ENCODE measurements at places on chromosomes 7 and 10. TPM values are rescaled to one million over a fixed set of nuclear protein-coding genes. Genes with fewer than 3 reads are reported as not detected.

Gene ZNF853
- 3.4 TPM for polyA plus RNA-seq

Gene TRIM50
- polyA plus RNA-seq, result 14.0 TPM

Gene GRM3
- not detected for polyA plus RNA-seq

Gene MCM10
- polyA plus RNA-seq, result not detected

Gene TWIST1
- polyA plus RNA-seq, result 1.7 TPM

Gene METTL27
- 12.9 TPM for polyA plus RNA-seq

Gene CDHR3
- 3.6 TPM for polyA plus RNA-seq

Gene EPHA1
- 6.9 TPM for polyA plus RNA-seq

GRCh38 chr10:49133706-49134248 is at the start of gene FAM170B:
FAM170B (minus strand) TSS chr10:49134021; CDS start chr10:49133918, 103 bp downstream.
- no peak for DNase-seq

GRCh38 chr7:143460271-143460979 is 17.2 kb downstream of the TAS2R60 start:
- no peak for DNase-seq

DNA sequence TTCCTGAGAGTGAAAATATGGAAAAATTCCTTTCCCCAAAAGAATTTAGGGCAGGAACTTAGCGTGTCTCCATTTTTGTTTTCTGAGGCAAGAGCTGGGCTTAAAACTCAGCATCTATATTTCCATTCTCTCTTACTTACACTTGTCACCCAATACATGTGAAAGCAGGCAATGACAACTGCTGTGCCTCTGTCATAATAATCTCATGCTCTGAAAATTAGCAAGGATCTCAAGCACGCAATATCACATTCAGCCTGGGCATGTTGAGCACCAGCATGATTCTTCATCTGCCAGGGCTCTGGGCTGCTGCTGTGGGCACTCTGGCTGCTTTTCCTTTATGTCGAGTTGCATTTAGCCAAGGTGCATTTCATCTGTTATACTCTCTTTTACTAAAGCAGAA is 255.5 kb downstream of the SNX10 start:
- DNase-seq, result no peak

GRCh38 chr10:60304829-60305379 is 84.8 kb downstream of the ANK3 start:
- DNase-seq, result no peak

- no peak for DNase-seq
Measured at GRCh38 chr10:82409671-82410070, 534.7 kb downstream of the NRG3 start.

DNA sequence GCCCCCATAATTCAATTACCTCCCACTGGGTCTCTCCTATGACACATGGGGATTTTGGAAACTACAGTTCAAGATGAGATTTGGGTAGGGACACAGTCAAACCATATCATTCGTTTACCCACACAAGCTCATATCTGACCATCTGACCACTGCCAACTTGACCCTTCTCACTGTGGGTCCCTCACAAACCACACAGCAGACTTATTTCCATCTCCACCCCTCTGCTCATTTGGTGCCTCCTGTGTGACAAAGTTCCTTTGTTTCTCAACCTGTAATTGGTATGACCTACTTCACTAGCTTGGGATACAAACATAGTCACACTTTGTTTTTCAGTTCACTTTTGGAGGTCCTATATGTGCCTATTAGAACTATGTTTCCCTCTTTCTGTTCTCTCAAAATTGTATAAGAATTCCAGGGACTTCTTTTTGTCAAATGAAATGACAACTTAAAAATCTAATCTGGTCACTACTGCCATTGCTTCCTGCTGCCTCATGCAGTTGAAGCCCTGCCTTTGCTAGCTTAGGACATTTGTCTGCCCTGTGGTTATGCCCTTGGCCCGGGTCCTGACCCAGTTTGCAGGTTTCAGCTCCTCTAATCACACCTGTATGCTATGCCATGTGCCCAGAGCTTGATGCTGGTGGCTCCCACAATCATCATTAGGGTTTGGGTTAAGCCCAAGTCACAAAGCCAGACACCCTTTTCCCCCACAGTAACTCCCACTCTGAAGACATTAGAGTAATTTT is 69.9 kb downstream of the PPP1R3C start:
- no peak for DNase-seq

- no peak for DNase-seq
Measured at GRCh38 chr7:29798422-29798821, 7.9 kb upstream of the WIPF3 start.

GRCh38 chr10:104309980-104310978 is 28.0 kb downstream of the ITPRIP start:
- DNase-seq, result peak; percentile 86

DNA sequence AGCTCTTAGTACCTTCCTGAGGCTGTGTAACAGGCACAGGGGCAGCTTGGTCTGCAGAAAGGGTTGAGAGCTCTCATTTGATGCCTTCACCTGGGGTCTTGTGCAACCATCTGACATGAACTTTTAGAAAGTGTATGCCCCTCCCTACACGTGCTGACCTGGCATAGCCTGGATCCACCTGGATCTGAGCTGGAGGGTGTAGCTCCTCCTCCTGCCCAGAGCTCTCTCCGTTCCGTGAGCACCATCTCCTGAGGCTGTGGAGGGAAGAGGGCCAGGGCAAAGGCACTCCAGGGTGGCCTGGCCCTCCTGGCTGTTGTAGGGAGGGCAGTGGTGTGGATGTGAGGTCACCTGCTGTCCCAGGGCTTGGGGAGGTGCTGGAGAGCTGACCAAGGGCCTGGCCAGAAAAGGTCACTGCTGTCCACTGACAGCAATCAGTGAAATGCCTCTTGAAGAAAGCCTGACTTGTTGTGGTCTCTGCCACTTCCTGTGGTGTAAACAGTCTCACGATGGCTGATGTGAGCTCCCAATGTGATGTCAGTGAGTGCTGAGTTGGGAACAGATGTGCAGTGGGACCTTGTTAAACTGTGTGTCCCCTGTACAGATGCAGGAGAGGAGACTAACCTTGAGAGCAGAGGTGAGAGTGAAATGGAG is 23.0 kb downstream of the AMZ1 start:
- DNase-seq, result no peak

DNA sequence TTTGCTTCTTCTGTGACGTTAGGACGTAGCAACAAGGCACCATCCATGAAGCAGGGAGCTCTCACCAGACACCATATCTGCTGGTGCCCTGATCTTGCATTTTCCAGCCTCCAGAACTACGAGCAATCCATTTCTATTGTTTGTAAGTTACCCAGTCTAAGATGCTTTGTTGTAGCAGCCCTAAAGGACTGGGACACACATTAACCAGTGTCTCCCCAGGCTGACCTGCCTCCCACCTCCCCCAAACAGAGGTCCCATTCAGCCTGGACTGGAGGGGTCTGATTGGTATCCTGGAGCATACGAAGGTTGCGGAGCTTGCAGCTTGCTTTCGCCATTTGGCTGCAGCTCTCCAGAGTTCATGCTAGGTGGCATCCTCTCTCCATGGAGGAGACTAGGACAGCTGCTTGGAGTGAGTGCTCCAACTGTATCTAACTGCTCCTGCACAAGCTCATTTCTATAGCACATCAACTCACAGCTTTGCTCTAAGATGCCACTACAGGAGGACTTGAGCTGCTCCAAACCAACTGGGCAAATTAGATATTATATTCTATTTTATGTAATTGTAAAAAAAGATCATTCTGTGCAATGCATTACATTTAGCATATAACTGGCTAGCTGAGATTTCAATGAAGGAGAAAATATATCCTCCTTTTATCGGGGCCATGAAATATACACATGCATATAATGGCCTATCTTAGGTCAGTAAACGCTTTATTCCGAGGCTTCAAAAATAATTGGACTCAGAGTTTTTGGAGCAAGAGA is 8.0 kb upstream of the GRK5 start:
- peak; percentile 90 for DNase-seq

- no peak for DNase-seq
Measured at GRCh38 chr7:1076184-1077072, 11.5 kb upstream of the GPER1 start.

- DNase-seq, result no peak
Measured at GRCh38 chr10:71256661-71257318, 44.4 kb downstream of the UNC5B start.

GRCh38 chr7:25574828-25575227 is 346.5 kb upstream of the NPVF start:
- DNase-seq, result no peak

- no peak for DNase-seq
Measured at GRCh38 chr10:112507988-112508387, 61.0 kb downstream of the VTI1A start.

- no peak for DNase-seq
Measured at GRCh38 chr7:146542101-146542500, 425.5 kb downstream of the CNTNAP2 start.

- peak; percentile 29 for DNase-seq
Measured at GRCh38 chr10:470339-471003, 219.0 kb downstream of the DIP2C start.

GRCh38 chr7:17713584-17713983 is 226.7 kb downstream of the SNX13 start:
- no peak for DNase-seq

DNA sequence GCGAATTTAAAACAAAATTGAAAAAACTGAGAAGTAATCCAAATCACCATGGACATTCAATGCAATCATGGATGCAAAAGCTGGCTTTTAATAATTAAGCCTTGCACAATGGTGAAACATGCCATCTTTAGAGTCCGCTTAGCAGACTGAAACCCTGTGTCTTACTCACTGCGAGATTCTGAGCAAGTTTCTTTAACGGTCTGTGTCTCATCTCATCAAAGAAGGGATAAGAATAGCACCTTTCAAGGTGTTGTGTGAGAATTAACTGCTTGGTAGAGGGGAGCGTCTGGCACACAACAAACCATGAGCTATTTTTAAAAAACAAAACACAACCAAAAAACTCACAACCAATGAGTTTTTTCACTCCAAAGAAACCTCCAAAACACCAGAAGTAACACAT is 21.4 kb downstream of the ACBD7 start:
- DNase-seq, result no peak

GRCh38 chr10:620417-620816 is 69.1 kb downstream of the DIP2C start:
- no peak for DNase-seq

GRCh38 chr7:80719261-80719660 is 80.8 kb downstream of the CD36 start:
- DNase-seq, result no peak

DNA sequence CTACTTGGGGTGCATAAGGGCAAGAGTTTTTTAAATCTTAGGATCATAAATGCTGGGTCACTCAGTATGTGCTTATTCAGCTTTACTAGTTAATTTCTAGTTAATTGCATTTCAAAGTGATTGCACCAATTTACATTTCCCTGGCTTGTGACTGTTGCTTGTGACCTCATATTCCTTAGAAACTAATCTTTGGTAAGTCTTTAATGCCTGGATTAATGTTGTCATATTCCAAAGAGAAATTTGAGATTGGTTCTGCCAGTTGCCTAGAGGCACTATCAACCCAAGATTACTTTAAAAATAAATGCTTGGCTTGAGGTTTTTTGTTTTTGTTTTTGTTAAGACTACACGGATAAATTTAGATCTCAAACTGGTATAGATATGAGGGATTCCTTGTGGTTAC is 103.1 kb downstream of the ANK3 start:
- DNase-seq, result no peak

DNA sequence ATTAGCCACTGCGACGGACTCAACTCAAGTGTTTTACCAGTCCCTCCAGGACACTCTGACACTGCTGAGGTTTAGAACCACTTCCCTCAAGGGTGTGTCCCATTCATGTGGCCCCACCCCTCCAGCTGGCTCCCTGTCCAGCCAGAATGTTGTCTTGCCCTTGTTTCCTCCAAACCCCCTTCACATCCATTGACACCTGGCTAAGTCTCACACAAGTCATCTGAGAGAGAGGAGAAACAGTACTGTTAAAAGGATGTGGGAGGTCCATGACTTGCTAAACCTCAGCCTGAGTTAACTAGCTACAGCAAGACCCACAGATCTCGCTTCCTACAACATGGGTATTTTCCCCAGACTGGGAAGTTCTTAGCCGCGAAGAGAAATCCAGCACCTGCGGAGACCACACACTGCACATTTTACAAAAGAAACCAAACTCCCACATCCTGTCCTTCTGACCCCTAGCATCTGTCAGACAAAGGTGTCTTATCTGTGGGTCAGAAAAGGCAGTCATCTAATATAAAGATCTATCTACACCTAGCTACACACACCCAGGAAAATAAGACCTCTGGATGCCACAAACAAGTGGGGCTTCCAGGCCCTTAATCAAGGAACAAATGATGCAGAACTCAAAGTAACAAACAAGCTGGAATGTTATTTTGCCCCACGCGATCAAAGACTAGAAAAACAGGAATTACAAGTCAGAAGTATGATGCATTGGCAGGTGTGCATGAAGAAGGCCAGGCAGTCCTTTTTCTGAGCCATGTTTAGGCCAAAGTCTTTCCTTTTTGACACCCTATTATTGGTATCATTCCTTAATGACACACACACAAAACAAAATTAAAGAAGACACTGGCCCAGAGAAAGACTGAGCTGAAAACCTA is 13.9 kb downstream of the OSBPL3 start:
- DNase-seq, result peak; percentile 88

DNA sequence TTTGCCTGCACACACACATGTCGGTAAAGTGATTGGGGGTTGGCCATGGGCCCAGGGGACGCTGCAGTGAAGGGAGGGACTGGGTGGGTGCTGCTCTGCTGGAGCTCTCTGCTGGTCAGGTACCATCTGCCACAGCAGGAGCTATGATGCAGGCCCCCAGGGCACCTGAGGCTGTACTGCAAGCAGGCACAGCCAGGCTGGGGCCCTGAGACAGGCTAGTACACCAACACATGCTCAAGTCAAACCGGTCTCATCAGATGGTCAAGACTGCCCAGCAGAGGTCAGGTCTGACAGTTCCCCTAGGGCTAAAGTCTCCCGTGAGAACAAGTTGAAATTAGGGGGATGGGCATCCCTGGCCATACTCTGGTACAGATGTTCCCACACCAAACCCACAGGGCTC is 118.3 kb upstream of the THSD7A start:
- DNase-seq, result no peak

DNA sequence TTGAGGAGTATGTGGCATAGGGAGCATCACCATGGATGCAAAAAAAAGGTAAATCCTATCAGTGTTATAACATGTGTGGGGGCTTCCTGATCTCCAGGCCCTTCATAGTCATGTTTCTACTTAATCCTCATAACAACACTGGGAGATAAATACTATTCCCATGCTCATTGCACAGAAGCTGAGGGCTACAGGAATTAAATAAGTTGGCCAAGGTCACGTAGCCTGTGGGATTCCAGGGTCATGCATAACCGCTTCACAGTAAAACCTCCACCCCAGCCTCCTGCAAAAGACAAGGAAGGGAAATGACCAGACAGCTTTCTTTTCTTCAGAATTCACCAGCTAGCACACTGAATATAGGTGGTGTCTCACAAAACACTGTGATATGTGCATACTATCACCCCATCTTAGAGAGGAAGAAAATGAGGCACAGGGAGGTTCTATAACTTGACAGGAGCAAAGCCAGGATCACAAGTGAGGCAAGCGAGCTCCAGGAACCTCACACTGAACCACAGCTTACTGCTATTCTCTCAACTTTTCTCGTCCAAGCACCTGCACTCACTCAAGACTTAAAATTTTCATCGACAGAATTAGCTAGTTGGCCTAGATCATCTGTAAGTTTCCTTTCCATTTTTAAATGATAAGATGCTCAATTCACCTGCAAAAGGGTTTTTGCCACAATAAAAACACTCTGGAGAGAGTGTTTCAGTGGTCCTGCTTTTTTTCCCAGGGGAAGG is 13.4 kb downstream of the JAZF1 start:
- DNase-seq, result no peak

- no peak for DNase-seq
Measured at GRCh38 chr7:140778975-140779374, 82.5 kb downstream of the NDUFB2 start.

GRCh38 chr7:158362001-158362400 is 225.6 kb downstream of the PTPRN2 start:
- DNase-seq, result no peak

GRCh38 chr7:6250364-6250833 is 22.0 kb downstream of the CYTH3 start:
- DNase-seq, result no peak

Data from kidney (tissue), 22 donors.